ENCODE measurements at places on chromosomes 4 and X.

DNA sequence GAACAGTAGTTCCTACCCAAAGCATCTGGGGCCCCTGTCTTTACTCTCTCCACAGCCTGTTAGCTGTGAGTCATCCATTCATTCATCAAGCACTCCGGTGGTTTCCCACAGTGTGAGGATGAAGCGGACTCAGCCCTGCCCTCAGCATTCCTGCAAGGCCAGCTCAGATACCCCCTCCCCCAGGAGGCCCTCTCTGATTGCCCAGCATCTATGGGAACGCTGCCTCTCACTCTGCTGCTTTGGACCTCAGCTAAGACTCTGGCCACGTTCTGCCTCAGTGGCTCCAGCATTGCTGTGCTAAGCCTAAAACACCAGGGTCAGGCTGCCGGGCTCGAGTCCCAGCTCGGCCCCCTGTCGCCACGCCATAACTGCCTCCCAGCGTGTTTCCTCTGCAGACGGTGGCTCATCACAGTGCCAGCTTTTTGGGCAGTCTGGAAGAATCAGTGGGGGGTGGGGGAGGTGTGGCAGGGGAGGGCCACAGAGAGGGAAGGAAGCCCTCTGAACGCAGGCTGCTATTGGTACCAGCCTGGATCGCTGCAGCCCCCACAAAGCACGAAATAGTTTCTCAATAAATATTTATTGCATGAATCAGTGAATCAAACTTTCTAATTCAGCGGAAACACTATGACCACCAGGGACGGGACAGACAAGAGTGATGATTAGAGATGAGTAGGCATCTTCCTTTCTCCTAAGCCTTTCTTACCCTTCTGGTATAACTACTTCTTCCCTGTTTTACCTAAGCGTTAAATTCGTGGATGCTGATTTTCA is 74.4 kb downstream of the SORCS2 start:
- no peak for DNase-seq

DNA sequence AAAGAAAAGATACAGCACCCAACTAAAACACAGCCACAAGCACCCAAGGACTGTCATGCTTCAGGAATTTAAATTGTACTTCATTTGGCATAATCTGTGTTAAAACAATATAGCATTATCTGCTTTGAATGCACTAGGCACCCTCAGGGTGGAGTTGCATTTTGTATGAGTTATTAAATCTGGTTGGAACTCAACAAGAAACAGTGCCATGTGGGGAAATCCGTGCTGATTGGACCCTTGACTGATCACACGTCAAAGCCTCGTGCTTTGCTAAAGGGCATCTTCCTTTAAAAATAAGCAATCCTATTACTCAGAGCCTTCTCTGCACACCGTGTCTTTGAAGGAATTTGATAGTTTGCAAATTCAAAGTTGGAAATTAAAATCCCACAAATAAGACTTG is 35.4 kb downstream of the IGFBP7 start:
- DNase-seq = no peak

DNA sequence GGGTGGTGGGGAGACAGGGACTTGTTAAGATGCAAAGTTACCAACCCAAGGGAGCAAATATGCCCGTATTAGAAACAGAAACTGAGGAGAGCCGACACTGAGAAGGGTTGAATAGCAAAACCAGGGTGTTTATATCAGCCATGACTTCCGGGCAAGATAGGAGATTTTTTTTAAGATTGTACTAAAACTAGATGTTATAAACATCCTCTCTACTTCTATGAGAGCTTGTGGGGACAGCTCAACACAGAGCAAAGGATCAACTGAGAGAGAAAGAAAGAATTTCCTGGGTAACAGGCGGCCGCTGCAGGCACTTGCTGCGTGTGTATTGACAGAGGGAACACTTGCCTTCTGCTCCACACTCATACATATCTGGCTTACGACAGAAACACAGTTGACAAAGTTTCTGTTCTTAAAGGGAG is 49.1 kb upstream of the FBXW7 start:
- no peak for DNase-seq

GRCh38 chr4:31592293-31592692 is 872.1 kb downstream of the PCDH7 start:
- no peak for DNase-seq

DNA sequence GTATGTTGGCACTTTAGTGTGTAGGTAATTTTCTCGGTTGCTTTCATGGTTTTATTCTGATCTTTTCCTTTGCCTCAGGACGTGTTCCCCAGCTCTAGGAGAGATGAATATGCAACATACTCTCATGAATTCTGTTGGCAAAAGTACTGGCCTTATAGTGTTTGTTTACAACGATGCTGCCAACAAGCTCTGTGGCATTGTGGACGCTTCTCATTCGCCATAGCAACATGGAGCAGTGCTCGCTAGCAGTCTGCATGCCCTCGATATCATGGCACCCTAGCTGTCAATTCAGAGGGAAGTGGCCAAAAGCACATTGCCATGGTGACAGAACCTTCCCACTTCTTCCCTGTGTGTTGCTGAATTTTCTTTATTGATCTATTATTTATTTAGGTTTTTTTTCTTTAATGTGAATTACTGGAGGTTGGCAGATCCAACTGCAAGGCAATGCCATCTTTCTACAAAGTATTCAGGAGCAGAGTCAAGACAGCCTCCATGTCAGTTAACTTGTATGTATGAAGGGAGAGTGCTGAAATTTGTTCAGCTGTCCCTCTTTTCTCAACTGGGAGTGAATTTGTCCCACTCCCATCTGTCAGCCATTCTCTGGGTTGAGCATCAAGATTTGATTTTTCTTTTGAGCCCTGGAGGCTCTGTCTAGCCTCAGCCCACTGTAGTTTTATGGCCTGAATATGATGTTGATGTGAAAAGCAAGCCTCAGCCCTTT is 224.9 kb upstream of the VCX3A start:
- no peak for DNase-seq

Measured in activated CD4-positive, alpha-beta T cell treated with anti-CD3 and anti-CD28 coated beads, Interleukin-2, amount 50 U/mL, for 48 hours (primary cell).